ENCODE measurements at places on chromosomes 12 and 14.

GRCh38 chr12:108686780-108687179 is 44.5 kb downstream of the CORO1C start:
- DNase-seq: no peak

DNA sequence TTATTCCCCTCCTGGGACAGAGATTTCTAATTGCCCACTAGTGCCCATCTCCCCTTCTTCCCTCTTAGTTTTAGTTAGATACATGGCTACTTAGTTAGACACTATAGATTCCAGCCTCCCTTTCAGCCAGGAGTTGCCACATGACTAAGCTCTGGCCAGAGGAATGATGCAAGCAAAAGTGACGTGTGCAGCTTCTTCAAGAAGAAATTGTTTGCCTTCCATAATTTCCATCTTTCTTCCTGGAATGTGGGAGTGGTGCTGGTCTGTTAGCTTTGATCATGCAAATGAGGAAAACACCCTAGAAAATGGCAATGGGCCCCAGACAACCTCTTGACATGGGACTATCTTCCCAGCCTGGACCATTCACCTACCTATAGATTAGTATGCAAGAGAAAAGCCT is 21.4 kb downstream of the CCDC177 start:
- DNase-seq: peak; percentile 26

DNA sequence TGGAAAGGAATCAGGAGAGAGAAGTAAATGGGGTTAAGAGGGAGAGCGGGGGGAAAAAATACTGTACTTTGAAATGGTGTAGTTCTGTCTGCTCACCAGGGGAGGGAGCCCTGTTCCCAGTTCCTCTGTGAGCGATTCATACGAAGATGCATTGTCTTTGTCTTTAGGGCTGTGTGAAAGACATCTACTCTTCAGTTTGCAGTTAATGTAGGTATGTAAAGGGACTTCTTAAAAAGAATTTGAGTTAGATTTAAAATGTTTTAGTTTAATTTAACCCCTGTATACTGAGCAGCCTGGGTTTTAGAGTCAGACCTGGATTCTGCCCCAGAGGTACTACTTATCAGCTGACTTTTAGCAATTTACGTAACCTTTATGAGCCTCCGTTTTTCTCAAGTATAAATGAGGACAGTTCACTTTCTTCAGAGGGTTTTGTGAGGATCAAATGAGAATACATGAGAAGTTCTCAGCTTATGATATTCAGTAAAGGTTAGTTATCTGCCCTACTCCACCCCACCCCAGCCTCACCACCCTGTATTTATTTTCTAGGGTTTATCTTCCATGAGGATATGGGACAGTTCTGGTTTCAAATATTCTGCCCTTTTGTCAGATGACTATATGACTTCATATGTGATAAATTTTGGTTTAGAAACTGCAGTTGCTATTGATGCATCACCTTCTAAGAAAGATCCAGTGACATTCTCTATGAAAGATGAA is 82.5 kb upstream of the EVL start:
- DNase-seq: peak; percentile 34

DNA sequence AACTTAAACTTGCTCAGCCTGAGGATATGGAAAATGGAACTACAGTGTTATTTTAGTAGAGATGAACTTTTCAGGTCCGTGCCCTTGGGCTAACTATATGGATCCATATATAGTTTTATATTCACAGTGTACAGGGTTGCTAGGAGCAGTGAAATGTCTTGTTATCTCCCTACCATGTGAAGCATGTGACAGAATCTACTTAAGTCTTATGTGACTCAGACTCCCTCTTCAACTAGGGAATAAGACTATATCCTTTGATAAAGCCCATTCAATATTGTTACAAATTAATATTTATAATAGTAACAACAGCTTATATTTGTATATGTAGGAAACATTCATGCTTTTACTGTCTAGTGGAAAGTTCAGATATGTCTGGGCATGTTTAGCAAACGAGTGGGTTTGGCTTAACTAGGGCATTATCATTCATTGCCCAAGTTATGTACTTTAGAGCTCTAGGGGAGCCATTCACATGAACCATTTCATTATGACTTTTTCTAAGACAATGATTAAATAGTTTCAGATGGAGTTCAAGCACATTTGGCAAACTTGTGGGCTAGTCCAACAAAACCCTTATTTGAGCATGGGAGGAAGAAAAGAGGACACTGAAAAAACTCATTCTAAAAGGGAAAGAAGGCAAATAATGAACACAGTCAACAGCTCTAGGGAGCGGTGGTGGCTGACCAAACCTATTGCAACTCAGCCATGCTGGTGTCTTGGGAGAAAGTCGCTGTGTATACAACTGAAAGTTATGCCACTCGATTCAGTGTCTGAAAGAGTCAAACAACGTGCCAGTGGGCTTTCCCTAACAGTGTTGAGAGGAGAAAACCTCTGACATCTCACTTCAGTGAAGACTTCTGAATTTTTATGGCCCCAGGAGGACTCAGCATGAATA is 305.9 kb upstream of the G2E3 start:
- DNase-seq: no peak

- no peak for DNase-seq
Measured at GRCh38 chr14:94469261-94469660, 6.7 kb downstream of the SERPINA9 start.

DNA sequence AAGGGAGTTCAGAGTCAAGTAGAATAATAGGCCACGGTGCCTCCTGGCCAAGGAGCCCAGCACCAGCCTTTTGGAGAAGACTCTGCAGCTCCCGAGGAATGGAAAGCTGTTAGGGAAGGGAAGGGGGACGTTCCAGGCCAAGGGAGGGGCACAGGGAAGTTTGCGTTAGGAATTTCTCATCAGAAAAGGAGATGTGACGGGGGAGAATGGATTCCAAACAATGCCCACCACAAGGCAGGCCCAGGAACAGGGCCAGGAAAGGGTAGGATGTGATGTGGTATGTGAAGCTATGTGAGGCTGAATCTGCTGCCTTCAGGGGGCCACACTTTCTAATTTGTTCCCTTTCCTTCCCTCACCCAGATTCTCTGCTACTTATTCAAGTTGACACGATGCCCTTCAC is 46.0 kb downstream of the DGLUCY start:
- DNase-seq: no peak

DNA sequence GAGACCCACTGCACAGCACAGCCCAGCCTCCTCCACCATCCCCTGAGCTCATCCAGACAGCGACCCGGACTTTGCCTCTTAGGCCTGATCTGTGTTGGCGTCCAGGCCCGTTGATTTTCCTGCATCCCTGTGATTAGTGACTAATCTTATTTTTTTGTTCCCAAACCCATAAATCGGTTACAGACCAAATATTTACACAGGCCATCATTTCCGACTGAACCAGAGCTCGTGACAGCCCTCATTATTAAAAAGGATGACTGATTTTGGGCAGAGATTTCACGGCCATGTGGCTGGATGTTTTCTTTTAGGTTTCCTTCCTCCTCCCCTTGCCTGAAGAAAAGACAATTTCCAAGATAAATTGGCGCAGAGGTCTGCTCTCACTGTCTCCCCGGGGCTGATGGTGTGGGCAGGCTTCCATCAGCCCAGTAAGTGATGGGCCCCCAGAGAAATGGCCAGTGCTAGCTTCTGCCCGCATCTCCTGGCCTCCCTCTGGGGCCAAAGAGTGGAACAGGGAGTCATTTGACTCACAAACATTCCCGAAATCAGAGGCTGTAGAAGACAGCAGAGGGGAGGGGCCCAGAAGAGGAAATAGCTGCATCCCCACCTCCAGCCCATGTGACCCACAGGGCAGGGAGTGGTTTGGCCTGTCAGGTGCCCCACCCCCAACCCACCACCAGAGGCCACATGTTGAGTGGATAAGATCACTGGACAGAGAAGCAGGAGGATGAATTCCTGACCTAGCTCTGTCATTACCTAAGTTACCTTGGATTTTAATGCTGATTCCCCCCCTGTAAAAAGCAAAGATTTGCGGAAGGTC is 283.5 kb downstream of the KSR2 start:
- DNase-seq: peak; percentile 92

GRCh38 chr12:115443351-115443938 is 759.5 kb upstream of the TBX3 start:
- DNase-seq: no peak

DNA sequence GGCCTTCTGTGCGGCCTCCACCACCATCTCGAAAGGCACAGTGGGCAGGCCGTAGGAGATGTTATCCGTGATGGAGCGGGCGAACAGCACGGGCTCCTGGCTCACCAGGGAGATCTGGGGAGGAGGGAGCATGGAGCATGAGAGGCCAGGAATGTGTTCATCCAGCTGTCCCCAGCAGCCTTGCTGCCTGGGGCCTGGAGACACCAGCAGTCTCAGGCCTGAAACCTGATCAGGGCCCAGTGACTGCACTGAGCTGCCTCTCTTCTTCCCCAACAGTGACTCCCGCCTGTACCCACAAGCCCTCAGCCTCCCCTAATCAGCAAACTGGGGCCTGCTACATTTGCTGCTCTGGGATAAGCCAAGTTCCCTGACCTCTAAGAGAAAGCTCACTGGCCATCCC is 30.9 kb downstream of the ABCB9 start:
- DNase-seq: no peak

GRCh38 chr12:44246482-44247105 is 410.7 kb downstream of the TMEM117 start:
- DNase-seq: peak; percentile 15

DNA sequence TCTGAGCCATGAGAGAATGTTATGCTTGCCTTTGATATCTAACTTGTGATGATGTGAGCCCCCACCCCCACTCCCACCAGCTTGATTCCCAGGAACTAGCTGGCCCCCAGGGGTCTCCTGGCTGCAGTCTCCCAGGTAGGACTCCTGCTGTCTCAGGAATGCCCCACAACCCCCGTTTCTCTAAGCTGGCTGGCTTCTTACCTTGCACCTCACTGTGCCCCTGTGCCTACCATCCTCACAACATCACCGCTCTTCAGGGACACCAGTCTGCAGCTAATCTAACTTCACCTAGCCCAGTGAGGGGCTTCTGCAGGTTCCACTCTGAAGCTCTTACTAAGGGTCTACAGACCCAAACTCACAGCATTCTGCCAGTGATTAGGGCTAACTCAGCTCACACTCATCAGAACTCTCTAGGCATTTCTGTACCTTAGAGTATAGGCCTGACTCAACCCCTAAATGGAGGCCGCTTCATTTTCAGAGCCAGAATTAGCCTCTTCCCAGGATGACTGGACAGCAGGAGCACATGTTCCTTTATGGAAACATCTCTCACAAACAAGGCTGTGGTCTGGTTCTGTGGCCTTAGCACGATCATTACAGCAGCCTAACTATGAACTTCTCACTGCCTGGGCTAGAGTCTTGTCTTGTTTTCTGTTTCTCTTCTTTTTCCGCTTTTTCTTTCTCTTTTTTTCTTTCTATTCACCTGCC is 72.8 kb upstream of the IFNG-AS1 start:
- DNase-seq: no peak

DNA sequence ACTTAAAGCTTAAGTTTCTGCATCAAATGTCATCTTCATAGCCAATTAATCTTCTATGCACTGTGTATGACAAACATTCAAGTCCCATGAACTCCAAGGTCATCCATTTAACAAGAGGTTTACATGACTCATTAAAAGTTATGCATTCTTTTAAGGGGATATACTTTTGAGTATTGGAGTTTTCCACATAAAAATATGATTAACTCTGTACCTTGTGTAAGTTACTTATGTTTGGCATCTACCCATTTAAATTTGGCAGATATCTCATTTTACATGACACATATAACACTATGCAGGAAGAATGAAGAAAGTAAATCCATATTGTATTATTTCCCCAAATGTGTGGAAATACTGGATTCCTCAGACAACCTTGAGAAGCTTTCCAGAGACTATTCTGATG is 240.2 kb downstream of the PAX9 start:
- DNase-seq: no peak

DNA sequence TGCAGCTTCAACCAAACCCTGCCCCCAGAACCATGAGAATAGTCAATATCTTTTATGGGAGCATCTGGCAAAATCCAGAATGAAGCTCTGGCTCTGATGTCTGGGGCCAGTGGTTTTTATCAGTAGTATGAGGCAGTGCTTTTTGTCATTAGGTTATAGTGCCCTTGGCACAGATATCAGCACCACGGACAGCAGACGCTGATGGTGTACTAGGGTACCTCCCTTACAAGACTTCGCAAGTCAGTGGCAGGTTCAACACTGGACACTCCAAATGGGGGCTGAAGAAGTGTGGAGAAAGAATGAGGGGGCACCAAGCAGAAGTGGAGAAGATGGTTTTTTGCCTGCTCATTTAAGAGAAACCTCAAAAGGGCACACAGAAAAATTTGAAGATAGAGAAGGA is 68.2 kb upstream of the E2F7 start:
- no peak for DNase-seq
